Stimulated activated CD8-positive, alpha-beta memory T cell treated with anti-CD3 and anti-CD28 coated beads, Interleukin-4, amount 100 ng/mL, for 1 hour (primary cell): ENCODE measurements at places on chromosomes 1 and 21.

DNA sequence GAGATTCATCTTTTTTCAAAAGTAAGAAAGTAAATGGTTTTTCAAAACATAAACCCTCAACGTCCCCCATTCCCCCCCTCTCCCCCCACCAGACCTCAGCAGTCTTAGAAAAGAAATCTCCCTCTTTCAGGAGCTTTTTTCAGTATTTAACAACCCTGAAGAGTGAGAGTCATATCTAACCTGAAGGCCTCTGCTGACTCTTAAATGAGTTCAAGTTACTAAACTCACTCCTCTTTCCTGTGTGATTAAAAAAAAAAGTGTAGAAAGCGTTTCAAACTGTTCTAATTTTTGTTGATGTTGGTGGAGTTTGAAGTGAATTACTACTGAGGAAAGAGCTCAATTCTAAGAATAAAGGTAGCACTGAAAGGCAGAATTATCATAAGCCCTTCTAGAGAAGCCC, 93.7 kb downstream of the VAV3 start:
- no peak for DNase-seq

GRCh38 chr1:173392895-173393658, 84.1 kb upstream of the PRDX6 start:
- DNase-seq = no peak

DNA sequence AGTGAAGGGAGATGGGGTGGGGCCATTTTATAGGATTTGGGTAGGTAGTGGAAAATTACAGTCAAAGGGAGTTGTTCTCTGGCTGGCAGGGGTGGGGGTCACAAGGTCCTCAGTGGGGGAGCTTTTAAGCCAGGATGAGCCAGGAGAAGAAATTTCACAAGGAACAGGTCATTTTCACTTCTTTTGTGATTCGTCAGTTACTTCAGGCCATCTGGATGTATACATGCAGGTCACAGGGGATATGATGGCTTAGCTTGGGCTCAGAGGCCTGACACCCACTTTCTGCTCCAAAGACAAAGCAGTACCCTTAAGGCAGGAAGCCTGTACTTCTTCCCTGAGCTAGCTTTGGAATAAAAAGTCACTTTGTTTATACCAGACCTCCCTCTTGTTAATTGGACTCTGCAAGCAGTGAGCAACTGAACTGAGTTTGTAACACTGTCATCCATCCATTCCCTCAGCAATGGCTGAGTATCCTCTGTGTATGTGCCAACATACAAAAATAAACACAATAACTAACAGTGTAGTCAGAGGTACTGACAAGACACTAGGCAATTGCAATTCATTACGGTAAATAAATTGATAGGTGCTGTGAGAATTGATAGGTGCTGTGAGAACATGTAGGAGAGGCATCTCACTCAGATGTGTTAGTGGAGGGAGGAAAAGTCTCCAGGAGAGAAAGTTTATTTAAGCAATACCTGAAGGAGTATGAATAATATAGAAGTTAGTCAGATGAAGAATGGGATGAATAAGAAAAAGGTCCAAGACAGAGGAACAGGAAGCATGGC, 14.7 kb upstream of the RGS2 start:
- DNase-seq = no peak

GRCh38 chr1:237016626-237017025, 12.4 kb upstream of the MT1HL1 start:
- DNase-seq = no peak

DNA sequence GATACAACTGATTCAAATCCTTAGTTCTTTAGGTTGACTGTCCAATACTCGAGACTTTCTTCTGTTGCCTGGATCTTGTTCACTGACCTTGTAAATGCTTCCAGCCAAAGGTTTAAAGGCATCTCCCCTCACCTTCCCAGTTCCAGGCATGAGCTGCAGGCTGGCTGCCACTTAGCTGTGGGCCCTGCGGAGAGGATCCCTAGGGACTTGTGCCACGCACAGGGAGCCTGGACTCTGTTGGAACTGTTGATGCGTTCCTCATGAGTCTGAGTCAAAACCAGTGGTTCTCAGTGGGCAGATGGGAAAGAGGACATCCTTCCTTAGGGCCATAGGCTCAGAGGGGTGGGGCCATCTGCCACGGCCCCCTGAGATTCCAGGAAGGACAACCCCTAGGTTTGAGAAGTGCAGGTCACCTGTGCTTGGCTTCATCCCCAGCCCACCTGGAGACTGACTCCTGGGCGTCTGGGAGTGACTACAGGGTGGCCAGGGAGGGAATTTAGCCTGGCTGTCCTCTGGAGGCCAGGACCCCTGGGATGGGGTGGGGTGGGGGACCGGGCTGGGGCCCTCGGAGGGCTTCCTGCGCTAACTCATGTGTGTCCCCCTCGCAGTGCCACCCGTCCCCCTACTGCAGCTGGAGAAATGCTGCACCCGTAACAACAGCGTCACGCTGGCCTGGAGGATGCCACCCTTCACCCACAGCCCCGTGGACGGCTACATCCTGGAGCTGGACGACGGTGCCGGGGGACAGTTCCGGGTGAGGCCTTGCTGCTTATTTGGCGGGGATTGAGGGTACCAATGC, 37.6 kb upstream of the GNPAT start:
- DNase-seq = no peak

DNA sequence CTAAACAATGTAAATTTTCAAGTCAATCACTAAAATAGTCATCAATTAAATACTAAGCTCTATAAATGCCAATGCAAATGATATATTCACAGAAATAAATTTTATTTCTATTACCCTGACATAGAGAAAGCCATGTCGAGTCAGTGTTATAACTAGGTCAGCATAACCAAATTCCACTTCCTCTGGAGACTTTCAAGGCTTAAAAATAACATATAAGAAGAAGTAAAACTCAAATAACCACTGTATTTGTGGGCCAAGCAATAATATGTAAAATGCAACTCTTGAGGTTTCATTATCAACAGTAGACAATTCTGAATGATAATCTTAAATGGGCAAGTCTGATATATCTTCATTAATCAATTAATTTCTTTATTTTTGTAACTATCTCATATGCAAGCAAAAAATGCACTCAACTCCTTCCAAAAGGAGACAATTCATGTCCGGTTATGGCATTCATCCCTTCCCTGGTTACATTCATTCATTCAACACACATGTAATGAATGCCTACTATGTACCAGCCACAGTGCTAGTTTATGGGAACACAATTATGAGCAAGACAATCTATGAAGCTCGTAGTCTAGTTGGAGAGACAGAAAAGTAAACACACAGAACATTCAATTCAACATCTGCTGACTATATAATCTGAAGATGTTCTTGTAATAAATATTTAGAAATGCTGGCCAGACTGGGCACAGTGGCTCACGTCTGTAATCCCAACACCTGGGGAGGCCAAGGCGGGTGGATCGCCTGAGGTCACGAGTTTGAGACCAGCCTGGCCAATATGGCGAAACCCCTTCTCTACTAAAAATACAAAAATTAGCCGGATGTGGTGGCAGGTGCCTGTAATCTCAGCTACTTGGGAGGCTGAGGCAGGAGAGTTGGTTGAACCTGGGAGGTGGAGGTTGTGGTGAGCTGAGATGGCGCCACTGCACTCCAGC, 37.1 kb upstream of the CAP1 start:
- DNase-seq = no peak

DNA sequence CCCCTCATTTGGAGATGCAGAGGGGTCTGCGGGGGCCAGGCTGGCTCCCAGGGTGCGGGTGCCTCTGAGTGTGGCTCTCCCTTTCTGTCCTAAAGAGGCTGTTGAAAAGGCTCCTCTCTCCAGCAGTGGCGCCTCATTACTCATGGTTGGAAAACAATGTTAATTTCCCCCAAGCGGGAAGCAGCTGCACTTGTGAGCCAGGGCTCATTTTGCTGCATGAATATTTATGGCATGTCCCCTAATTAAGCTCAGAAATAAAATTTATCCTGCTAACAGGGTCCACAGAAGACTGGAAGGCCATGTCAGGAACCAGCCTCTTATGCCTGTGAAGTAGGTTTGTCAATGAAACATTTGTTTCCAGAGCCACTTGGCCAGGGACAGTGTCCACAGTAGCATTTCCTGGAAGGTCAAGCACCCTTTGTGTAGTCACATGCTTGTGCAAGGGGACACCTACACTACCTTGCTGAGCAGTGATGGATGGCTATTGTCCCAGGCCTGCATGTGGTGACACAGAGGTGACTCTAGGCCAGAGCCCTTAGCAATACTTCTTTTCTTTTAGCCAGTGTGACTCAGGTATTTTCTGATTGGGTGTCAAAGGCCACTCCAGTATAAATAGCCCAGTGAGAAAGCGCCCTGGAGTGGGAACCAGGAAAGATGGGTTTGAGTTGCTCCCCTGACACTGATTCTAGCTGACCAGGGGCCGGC, 259.0 kb downstream of the FOXD2 start:
- DNase-seq = no peak

DNA sequence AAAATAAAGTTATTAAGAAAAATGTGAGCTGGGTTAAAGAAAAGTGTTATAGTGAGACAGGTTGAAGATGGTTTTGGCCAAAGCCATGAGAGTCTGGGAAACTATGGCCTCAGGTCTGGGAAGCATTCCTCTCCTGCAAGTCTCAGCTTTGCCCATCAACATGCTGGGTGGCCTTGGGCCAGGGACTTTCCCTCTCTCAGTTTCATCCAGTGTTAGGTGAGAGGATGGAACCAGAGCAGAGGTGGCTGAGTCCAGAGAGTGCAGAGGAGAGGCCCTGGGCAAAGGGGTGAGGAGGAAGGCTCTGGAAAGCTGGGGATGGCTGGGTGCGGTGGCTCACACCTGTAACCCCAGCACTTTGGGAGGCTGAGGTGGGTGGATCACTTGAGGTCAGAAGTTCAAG, 10.5 kb downstream of the PADI2 start:
- DNase-seq = no peak

DNA sequence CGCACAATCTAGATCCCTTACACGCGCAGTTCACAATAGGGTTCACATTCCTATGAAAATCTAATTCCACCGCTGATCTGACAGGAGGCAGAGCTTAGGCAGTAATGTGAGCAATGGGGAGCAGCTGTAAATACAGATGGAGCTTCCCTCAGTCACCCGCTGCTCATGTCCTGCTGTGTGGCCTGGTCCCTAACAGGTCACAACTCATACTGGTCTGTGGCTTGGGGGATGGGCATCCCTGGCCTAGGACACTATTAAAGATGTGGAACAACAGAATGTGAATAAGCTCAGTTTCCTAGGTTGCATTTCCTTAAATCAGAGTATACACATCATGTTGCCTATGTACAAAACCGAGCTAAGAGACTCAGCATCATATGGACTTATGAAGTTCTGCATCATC, 16.2 kb downstream of the IFI44 start:
- DNase-seq = no peak

- DNase-seq = no peak
These were observed 6.4 kb downstream of the PPP2R5A start for GRCh38 chr1:212291505-212292134.

DNA sequence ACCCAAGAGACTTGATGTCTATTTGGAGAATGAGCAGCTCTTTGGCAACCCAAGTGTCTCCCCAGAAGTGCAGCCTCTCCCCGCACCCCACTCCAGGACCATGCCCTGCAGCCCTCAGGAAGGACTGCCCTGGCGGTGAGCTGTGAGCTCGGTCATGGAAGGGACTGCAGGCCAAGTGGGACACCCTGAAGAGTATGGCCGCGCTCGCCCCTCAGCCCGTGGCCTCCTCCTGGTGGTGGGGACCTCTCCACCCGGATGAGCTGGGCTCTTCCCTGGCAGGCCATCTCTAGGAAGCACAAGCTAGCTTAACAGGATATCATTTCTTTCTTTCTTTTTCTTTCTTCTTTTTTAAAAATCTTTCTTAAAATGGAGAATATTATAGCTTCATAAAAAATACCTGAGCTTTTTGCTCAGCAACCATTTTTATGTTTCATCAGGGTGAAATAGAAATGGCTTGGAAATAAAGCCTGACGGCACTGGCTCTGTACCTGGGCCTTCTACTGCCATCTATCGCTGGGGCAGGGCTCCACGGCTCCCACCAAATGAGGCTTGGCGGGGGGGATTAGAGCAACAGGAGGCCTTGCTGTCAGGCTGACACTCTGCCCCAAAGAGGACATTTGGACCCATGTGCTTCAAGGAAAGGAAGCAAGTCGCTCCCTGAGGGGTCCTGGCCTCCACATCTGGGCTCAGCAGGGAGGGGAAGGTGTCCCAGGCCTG, 296.2 kb upstream of the VAMP3 start:
- DNase-seq = no peak

DNA sequence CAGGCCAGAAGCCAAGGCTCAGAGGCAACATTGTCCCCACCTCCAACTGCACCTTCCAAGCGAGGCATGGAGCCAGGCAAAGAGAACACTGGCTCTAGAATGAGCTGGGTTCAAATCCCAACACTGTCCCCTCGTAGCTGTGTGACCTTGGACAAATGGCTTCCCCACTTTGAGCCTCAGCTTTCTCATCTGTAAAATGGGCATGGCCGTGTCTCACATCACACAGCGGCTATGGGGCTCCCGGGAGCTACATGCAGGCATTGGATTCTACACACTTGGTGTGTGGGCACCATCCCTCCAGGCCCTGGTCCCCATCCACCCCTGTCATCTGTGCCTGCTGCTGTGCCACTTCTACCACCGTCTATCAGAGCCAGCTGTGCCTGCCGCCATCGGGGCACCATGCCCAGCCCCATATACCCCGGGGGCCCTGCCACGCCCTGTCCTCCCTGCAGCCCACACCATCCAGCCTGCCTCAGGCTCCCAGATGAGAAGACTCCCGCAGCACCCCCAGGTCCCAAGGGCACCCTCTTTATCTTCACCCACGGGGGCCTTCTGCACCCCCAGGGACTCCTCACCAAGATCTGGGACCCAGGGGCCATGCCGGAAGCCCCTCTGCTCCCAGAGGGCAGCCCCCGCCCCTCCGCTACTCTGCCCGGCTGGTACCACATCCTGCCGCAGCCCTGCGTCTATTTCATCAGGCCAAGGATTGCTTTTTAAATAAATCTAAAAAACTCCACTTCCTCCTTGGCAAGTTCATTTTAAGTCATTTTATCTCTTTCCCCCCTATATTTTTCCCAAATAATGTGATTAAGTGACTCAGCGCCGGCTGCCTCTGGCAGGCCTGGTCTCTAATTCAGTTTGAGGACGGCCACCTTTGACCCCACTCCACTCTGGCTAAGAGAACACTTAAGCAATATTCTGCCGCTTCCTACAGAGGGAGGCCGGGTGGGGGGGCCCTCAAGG, 107.8 kb upstream of the TARDBP start:
- no peak for DNase-seq

GRCh38 chr1:42340901-42341300, 5.9 kb upstream of the FOXJ3 start:
- DNase-seq = no peak

DNA sequence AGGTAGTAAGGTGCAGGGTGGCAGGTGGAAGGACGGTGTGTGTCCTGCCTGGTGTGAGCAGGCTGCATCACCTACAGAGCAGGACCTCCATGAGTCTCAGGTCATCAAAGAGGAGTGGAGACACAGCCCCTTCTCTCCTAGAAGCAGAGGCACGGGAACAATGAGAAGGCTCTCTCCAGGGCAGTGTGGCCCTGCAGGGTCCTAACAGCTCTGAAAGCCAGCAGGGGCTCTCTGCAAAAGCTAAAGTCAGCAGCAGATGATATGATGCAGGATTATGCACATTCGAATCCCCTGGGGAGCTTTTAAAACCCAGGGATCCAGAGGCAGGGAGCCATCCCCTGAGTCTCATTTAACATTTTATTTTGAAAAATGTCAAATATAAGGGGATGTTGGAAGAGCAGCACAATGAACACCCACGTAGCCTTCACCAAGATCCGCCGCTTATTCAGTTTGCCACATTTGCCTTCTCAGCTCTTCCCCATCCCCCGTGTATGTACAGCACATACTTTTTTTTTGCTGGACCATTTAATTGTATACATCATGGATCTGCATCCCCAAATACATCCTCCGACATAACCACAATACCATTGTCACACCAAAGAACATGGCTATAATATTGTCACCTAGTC, 88.1 kb downstream of the CNIH3 start:
- DNase-seq = no peak
